IPS DF 19.7 (cell line): ENCODE measurements at places on chromosomes 11 and 22.

DNA sequence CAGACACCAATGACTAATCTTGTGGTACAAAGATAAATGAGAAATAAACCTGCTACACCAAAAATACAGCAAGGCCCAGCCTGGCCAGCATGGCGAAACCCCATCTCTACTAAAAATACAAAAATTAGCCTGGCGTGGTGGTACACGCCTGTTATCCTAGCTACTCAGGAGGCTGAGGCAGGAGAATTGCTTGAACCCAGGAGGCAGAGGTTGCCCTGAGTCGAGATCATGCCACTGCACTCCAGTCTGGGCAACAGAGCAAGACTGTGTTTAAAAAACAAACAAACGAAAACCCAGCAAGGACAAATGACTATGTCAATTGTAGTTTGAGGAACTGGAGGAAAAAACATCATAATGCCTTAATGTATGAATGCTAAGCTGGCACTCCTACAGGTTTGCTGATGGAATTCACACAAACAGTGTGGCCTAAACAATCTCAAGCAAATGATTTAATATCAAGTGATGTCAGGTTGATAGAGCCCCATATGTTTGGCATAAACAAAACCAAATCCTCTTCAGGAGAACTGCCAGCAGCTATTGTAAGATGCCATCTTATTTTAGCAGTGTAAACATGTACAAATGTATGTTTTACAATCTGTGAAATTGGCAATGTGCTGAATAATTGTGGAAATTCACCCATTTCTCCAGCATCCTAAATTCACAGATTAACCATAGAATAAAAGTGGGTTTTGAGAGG is 20.0 kb downstream of the MMP7 start:
- DNase-seq, result no peak

GRCh38 chr22:30947816-30948454 is 20.6 kb downstream of the MORC2 start:
- DNase-seq, result no peak

- no peak for DNase-seq
These were observed 33.3 kb downstream of the MARK2 start for GRCh38 chr11:63871962-63872799.

DNA sequence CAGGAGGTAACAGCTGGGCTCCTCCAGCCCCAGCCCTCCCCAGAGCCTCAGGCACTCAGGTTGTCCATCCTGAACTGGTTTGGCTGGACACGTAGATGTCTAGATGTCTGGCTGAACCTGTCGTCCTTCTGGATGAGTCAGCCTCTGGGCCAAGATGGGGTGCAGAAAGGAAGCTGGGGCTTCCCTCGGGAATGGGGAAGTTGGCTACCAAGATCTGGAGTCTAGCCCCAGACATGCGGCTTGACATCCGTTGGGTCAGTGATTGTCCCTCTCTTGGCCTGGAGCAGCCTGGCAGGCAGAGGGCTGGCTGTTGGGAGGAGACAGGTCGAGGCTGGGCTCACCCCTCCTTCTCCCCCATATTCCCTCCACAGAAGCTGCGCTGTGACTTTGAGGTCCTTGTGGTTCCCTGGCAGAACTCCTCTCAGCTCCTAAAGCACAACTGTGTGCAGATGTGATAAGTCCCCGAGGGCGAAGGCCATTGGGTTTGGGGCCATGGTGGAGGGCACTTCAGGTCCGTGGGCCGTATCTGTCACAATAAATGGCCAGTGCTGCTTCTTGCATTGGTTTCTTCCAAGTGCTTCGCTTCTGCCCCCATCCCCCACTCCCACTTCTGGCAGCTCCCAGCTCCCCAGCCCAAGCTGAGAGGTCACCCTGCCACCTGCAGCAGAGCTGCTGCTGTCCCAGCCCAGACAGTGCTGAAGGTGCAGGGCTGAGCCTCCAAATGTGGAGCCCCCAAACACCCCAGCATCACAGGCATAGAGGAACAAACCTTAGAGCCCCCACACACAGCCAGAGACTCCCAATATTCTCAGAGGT is 1.3 kb downstream of the CST6 start:
- DNase-seq, result no peak

GRCh38 chr11:126899961-126900748 is 100.4 kb downstream of the KIRREL3 start:
- DNase-seq, result no peak

- DNase-seq, result no peak
These were observed 5.0 kb downstream of the ARHGAP42 start for GRCh38 chr11:100691896-100692653.

- no peak for DNase-seq
These were observed 53.3 kb upstream of the CD5 start for GRCh38 chr11:61049063-61049377.

GRCh38 chr11:117303101-117303500 is 12.0 kb downstream of the BACE1-AS start:
- DNase-seq, result no peak

DNA sequence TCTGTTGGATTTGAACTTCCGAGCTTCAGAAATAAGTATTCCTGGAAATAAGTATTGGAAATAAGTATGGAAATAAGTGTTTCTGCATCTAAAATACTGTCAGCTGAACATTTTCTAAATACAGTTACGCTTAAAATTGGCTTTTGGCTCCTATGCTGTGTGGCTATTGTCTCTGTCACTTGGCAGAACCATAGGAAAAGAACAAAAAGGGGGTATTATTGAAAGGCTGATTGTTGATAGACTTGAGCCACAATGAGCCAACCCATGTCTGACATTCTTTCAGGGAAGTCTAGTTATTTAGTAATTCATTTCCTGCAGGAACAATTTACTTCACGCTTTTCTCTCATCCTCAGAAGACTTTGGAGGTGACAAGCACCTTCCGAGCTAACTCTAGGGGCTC is 32.5 kb upstream of the LARGE1 start:
- no peak for DNase-seq
